ENCODE measurements at places on chromosomes 4 and X. TPM values are rescaled to one million over a fixed set of nuclear protein-coding genes. Genes with fewer than 3 reads are reported as not detected.
A peak's percentile ranks its signal among the peaks of the same experiment; 100 is the strongest.

GRCh38 chrX:13937370-13938050 lies 92.2 kb downstream of the GEMIN8 start:
- DNase-seq = no peak
- no peaks in the 10 kb centered on the region for H3K4me1 ChIP-seq
- H3K36me3 ChIP-seq = no peaks in the 10 kb centered on the region
- peaks cover 54% of the 10 kb centered on the region for H3K27me3 ChIP-seq

DNA sequence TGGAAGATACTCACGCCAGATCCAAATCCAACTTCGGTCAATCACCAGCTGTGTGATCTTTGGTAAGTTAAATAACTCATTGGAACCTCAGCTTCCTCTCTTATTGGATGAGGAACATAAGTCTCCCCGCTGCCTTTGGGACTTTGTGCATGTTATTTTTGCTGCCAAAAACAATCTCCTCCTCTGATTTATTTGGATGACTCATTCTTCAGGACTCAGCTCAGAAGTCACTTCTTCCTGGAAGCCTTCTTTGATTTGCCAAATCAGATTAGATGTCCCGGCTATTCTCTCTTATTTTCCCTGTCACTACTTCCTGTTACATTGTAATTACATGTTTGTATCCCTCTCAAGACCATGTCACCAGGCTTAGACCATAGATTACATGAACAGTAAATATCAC lies 138.0 kb upstream of the BOD1L1 start:
- no peaks in the 10 kb centered on the region for H3K36me3 ChIP-seq
- H3K4me1 ChIP-seq = no peaks in the 10 kb centered on the region
- H3K4me3 ChIP-seq = no peak overlapping the region
- no peaks in the 10 kb centered on the region for H3K27me3 ChIP-seq

DNA sequence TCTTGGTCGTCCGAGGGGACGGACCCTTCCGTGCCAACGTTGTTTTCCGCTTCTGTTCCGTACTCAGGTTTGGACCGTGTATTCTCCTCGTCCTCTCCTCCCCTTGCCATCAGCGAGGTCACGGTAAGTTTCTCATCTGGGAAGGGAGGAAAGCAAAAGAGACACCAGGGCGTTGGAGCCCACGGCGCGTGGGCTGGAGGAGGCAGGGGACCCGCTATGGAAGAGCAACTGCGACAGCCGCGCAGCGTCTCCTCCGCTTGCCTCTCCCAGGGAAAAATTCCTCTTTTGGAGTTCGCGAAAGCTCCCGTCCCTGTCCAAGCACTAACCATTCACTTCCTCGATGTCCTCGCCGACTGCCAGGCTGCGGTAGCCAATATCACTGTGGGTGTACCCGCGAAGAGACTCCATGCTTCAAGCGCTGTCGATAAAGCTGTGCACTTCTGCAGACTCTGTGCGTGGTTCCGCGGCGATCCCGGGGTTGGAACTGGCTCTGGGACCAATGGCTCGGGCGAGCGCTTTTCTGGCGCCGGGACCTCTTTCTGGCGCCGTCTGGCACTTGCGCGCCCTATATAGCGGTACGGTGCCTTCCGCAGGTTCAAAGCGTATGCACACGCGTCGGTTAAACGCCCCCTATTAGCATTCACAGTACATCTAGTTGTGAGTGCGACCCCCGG lies at the start of gene ESX1:
Gene ESX1 (minus strand): TSS at position 492 of the 674 bp plus-strand sequence. CDS start 84 bp downstream, at position 408.
- H3K36me3 ChIP-seq = no peaks in the 10 kb centered on the region
- DNase-seq = peak; percentile 14
- peak within 1 kb of the TSS; percentile 10 for H3K4me3 ChIP-seq
- no peaks in the 10 kb centered on the region for H3K4me1 ChIP-seq

GRCh38 chrX:134880866-134881265 lies 109.9 kb upstream of the SMIM10 start:
- H3K4me1 ChIP-seq = no peaks in the 10 kb centered on the region
- no peak overlapping the region for H3K27ac ChIP-seq
- no peak overlapping the region for H3K4me3 ChIP-seq
- no peaks in the 10 kb centered on the region for H3K27me3 ChIP-seq
- no peaks in the 10 kb centered on the region for H3K36me3 ChIP-seq

GRCh38 chr4:41256131-41256739 lies 493 bp upstream of the UCHL1 start:
- H3K27ac ChIP-seq = peak overlapping the region; percentile 52
- DNase-seq = peak; percentile 50
- H3K4me1 ChIP-seq = peaks cover 22% of the 10 kb centered on the region
- H3K27me3 ChIP-seq = no peaks in the 10 kb centered on the region
- H3K4me3 ChIP-seq = peak overlapping the region; percentile 93

DNA sequence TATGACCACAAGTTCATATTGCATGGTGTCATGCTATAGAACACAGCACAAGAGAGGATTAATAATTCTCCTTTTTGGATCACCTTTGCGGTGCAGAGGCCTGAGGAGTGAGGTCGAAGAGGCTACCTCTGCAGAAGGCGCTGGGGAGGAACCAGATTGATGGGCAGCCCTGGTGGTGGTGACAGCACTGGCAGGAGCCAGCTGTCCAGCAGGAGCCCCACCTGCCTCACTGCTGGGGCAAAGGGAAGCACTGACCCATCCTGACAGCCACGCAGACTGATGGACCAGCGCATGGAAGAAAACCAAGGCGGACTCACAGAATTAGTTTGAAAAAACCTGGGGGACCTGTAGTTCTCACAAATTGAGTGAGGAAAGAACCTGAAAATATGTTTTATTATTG lies 50.9 kb downstream of the COX18 start:
- no peak for DNase-seq
- H3K27me3 ChIP-seq = no peaks in the 10 kb centered on the region
- no peaks in the 10 kb centered on the region for H3K36me3 ChIP-seq
- no peak overlapping the region for H3K4me3 ChIP-seq
- no peak overlapping the region for H3K27ac ChIP-seq
- H3K4me1 ChIP-seq = no peaks in the 10 kb centered on the region

DNA sequence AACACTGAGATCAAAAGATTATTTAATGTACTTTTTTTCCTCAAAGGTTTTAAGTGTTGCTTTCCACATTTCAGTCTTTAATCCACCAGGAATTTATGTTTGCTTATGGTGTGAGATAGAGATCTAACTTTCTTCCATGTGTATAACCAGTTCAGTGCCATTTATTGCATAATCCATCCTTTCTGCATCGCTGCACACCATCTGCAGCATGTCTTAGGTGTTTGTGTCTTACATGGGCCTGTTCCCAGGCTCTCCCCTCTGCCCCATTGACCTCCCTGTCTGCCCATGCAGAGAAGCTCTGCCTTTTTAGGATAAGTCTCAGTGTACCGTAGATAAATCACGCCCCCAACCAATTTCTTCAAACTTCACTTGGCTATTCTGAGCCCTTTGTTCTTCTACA lies 30.3 kb downstream of the NSDHL start:
- no peak for DNase-seq
- H3K4me3 ChIP-seq = no peak overlapping the region
- peaks cover 31% of the 10 kb centered on the region for H3K36me3 ChIP-seq
- no peaks in the 10 kb centered on the region for H3K27me3 ChIP-seq

GRCh38 chrX:47566841-47567240 lies 5.8 kb downstream of the ARAF start:
- DNase-seq = no peak
- H3K27me3 ChIP-seq = no peaks in the 10 kb centered on the region
- H3K4me1 ChIP-seq = no peaks in the 10 kb centered on the region
- no peak overlapping the region for H3K27ac ChIP-seq

The PDLIM3 gene
- 0.66 TPM for total RNA-seq

GRCh38 chr4:142574306-142574705 lies 271.8 kb downstream of the INPP4B start:
- H3K27ac ChIP-seq = no peak overlapping the region
- no peaks in the 10 kb centered on the region for H3K27me3 ChIP-seq
- H3K4me1 ChIP-seq = no peaks in the 10 kb centered on the region
- H3K4me3 ChIP-seq = no peak overlapping the region
- DNase-seq = no peak
- no peaks in the 10 kb centered on the region for H3K36me3 ChIP-seq
